ENCODE measurements at places on chromosomes 1 and 21. TPM values are rescaled to one million over a fixed set of nuclear protein-coding genes. Genes with fewer than 3 reads are reported as not detected.

PTAFR gene
- 2.0 TPM for polyA plus RNA-seq

SLC44A5 gene
- 10.3 TPM for polyA plus RNA-seq

SPRR2F gene
- polyA plus RNA-seq: not detected

CHODL gene
- 62.5 TPM for polyA plus RNA-seq

NTNG1 gene
- polyA plus RNA-seq: 43.1 TPM

HSF2BP gene
- polyA plus RNA-seq: 1.8 TPM

DENND2C gene
- 3.1 TPM for polyA plus RNA-seq

HENMT1 gene
- polyA plus RNA-seq: 12.3 TPM

G0S2 gene
- 13.7 TPM for polyA plus RNA-seq

NOS1AP gene
- 8.9 TPM for polyA plus RNA-seq

LCE3E gene
- not detected for polyA plus RNA-seq

SPEN gene
- 59.2 TPM for polyA plus RNA-seq

TEDDM1 gene
- polyA plus RNA-seq: not detected

Measured in right renal cortex interstitium (tissue), 3 donors.